ENCODE measurements at places on chromosomes 2 and 18.

DNA sequence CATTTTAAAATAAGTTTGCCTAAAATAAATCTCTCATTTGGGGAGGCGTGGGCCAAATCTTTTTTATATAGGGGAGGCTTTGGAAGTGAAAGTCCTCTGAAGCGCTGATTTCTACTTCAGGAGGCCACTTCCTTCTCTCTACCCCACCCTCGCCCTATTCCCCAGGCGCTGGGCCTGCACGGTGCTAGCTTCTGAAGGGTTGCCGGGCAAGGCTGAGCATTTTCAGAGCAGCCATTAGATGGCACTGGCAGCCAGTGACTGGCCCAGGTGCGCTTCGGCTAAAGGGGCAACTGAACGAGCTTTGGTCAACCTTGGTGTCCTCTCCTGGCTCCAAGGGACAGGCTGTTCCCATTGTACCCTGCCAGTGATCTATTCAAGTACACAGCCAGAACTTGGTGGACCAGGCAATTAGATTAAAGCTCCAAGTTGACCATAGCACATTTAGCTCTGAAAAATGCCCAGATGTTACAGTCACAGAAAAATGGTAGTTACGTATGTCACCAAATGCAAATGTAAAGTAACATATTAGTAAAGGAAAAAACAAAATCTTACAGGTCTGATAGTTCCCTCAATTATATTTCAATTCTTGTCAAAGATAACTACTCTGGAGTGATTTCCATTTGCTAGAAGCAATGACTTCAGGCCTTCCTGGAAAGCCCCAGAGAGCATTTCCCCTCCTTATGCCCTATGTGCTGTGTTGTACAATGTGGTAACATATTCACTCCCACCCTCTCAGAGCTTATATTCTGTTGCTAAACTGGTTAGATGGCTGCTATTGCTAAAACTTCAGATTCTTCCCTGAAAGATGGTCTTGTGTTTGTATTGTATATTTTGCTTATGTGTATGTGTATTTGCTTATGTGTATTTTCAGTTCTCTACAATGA lies 2.1 kb downstream of the POMC start:
- H3K27ac ChIP-seq = no peak overlapping the region
- H3K36me3 ChIP-seq = no peaks in the 10 kb centered on the region
- no peaks in the 10 kb centered on the region for H3K4me1 ChIP-seq
- peaks cover 68% of the 10 kb centered on the region for H3K27me3 ChIP-seq

DNA sequence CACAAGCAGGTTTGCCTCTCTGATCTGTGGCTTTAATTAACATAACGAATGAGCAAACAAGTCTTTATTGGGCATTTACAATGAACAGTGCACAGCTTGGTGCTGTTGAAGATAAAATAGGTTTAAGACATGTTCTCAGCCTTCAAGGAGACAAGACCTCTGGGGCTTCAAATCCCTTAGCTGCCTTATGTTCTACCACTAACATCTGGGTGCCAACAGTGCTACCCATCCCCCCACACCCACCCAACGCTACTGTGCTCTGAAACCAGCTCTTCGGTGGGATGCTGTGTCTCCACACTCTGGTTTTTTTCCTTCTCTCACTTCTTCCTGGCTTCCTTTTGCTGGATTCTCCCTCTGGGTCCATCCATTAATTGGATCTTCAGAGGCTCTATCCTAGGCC lies 14.1 kb upstream of the B3GNT2 start:
- no peak overlapping the region for H3K4me3 ChIP-seq
- peaks cover 6% of the 10 kb centered on the region for H3K4me1 ChIP-seq
- no peaks in the 10 kb centered on the region for H3K36me3 ChIP-seq
- DNase-seq = no peak
- no peaks in the 10 kb centered on the region for H3K27me3 ChIP-seq

DNA sequence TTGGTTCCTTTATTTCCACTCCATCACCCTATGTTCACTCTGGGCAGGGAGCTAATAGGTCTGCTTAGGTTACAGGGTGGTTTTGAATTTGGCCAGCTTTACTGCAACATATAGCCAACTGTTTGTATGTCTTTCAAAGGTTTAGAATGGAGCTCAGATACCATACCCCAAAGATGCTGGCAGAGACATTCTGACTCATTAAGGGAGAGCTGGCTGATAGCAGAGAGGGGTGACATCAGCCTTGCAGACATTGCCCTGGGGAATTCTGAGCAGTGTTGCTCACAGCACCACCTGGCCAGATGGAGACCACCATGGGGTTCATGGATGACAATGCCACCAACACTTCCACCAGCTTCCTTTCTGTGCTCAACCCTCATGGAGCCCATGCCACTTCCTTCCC lies 2.1 kb downstream of the PROKR1 start:
- no peak for DNase-seq
- peaks cover 55% of the 10 kb centered on the region for H3K27me3 ChIP-seq
- H3K36me3 ChIP-seq = no peaks in the 10 kb centered on the region
- H3K4me1 ChIP-seq = peaks cover 2% of the 10 kb centered on the region

DNA sequence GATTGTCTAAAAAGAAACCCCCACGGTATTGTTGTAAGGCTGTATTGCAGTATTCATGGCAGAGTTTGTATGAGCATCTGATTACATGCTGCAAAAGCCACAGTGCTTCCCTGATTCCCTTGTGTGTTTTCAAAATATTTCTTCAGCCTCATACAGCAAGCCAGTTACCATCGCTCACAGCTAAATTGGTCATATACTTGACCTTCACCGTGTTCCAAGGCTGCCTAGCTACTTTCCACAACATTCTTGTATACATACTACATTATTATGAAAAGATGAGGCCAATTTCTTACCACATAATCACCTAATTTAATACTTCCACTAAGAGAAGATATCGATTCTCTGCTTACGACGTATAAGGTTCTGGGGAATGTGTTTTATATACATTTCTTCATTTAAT lies 576.3 kb upstream of the CNTNAP5 start:
- H3K27me3 ChIP-seq = no peaks in the 10 kb centered on the region
- H3K4me3 ChIP-seq = no peak overlapping the region
- no peak for DNase-seq

DNA sequence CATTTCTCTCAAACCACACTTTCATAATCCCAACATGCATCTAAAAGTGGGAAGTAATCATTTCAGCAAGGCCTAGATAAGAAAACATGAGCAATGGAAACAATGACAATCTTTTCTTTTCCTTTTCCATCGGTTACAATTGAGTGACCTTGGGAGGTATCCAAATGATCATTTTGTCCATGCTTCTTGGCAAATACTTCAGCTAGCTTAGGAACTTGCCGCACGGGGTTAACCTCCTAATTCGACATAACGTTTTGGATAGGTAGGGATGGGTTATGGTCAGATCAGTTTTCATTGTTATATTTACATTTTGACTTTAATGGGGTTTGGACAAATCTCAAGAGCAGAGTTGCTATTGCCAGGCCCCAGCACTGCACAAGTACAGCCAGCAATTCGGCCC lies 4.6 kb upstream of the PTPRM start:
- no peaks in the 10 kb centered on the region for H3K36me3 ChIP-seq
- no peak overlapping the region for H3K27ac ChIP-seq
- no peak overlapping the region for H3K4me3 ChIP-seq
- no peak for DNase-seq

GRCh38 chr2:217798191-217798590 lies 204.6 kb downstream of the TNS1 start:
- DNase-seq = no peak
- H3K36me3 ChIP-seq = peaks cover 18% of the 10 kb centered on the region
- no peak overlapping the region for H3K4me3 ChIP-seq

DNA sequence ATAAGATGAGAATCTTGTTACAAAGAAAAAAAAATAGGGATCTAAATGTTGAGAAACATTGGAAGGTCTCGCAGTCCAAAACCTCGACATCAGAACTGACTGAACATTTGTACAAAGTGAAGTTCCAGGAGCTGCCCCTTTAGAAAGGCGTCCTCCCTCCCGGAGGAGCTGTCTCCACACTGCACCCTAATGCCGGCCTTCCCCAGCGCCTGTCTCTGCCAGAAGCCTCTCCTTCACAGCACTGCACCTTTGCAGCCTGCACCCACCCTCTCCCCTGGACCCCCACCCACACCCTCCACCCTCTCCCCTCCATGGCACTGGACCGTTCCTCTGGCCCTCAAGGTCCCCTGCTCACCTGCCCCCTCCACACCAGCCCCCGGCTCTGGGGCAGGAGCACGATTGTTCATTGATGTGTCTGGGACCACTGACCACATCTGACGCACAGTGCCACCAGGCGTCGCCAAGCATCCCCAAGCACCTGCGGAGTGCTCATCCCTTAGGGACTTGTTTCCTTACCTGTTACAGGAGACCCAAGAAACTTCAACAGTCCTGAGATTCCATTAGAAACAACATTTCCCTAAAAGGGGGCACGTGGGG lies 90.3 kb upstream of the SNTG2 start:
- no peaks in the 10 kb centered on the region for H3K4me1 ChIP-seq
- no peak overlapping the region for H3K27ac ChIP-seq
- no peaks in the 10 kb centered on the region for H3K36me3 ChIP-seq
- no peaks in the 10 kb centered on the region for H3K27me3 ChIP-seq
- no peak for DNase-seq
- H3K4me3 ChIP-seq = no peak overlapping the region

DNA sequence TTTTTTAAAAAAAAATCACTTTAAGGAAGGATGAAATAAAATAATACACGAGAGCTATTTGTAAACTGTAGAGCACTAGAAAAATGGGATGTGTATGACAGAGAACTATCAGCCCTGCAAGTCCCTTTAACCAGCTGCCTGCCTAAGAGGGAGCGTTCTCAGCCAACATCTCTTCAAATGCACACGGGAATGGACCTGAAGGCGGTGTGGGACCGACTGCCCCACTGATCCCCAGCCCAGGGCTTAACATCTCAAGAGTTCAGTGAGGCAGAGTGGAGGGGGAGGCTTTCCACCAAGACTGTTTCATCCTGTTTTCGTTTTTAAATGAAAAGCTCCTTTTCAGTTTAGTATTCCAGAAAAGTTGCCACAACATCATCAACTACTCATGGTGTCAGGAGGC lies 2.2 kb downstream of the INPP4A start:
- no peak overlapping the region for H3K4me3 ChIP-seq
- no peak for DNase-seq
- no peaks in the 10 kb centered on the region for H3K36me3 ChIP-seq
- no peaks in the 10 kb centered on the region for H3K27me3 ChIP-seq
- H3K4me1 ChIP-seq = no peaks in the 10 kb centered on the region
- H3K27ac ChIP-seq = no peak overlapping the region

GRCh38 chr18:46398005-46398404 lies 259.0 kb downstream of the LOXHD1 start:
- no peaks in the 10 kb centered on the region for H3K4me1 ChIP-seq
- H3K27me3 ChIP-seq = no peaks in the 10 kb centered on the region
- H3K36me3 ChIP-seq = no peaks in the 10 kb centered on the region
- DNase-seq = no peak
- no peak overlapping the region for H3K27ac ChIP-seq
